Activated T-cell treated with anti-CD3 and anti-CD28 coated beads, Interleukin-2, amount 50 U/mL, for 48 hours (primary cell): ENCODE measurements at places on chromosomes 11 and 22.

- DNase-seq: peak; percentile 40
Observed at GRCh38 chr11:69640260-69640994, 529 bp upstream of the CCND1 start.

GRCh38 chr11:134517115-134517514, 105.1 kb upstream of the B3GAT1 start:
- DNase-seq: no peak

- DNase-seq: no peak
Observed at GRCh38 chr11:27347359-27348339, 15.4 kb downstream of the CCDC34 start.

DNA sequence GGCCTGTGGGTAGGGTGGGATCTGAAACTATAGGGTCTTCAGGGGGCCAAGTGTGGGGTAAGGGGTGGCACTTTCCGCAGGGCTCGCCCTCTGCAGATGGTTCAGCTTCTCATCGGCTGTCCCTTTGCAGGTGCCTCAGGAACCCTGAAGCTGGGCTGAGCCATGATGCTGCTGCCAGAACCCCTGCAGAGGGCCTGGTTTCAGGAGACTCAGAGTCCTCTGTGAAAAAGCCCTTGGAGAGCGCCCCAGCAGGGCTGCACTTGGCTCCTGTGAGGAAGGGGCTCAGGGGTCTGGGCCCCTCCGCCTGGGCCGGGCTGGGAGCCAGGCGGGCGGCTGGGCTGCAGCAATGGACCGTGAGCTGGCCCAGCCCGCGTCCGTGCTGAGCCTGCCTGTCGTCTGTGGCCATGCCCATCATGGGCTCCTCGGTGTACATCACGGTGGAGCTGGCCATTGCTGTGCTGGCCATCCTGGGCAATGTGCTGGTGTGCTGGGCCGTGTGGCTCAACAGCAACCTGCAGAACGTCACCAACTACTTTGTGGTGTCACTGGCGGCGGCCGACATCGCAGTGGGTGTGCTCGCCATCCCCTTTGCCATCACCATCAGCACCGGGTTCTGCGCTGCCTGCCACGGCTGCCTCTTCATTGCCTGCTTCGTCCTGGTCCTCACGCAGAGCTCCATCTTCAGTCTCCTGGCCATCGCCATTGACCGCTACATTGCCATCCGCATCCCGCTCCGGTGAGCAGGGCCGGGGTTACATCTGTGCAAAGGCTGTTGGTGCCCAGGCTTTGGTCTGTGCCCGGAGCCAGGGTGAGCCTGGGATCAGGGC, 5.8 kb downstream of the ADORA2A start:
- DNase-seq: no peak

DNA sequence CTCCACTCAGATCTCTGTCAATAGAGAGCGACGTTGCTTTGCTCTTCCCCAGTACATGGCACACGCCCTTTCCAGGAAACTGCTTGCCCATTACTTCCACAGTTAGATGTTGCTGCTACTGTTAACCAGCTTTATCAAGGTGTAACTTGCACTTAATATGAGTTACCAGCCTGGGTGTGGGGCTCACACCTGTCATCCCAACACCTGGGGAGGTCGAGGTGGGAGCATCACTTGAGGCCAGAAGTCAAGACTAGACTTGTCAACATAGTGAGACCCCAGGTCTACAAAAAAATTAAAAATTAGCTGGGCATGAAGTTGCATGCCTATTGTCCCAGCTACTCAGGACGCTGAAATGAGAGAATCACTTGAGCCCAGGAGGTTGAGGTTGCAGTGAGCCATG, 177.1 kb upstream of the B3GAT1 start:
- no peak for DNase-seq

GRCh38 chr22:42747701-42748513, 27.2 kb upstream of the A4GALT start:
- no peak for DNase-seq
